HS-5 (cell line): ENCODE measurements at places on chromosomes 4 and X.

DNA sequence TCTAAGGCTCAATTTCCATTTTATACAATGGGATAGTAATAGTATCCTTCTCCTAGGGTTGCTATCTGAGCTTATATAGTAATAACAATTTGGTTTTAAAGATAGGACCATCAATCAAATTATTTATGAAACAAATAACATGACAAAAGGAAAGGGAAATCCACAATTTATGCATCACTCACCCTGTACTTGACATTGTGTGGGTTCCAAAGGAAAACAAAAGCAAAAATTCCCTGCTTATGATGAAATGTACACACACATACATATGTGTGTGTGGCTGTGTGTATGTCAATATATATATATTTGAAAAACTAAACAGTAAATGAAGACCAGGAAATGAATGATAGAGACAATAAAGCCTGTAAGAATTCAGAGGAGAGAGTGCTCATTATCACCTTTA, 2.9 kb upstream of the TNIP3 start:
- no peak for DNase-seq

GRCh38 chr4:48017108-48017571, 568 bp downstream of the NIPAL1 start:
- peak; percentile 38 for DNase-seq

DNA sequence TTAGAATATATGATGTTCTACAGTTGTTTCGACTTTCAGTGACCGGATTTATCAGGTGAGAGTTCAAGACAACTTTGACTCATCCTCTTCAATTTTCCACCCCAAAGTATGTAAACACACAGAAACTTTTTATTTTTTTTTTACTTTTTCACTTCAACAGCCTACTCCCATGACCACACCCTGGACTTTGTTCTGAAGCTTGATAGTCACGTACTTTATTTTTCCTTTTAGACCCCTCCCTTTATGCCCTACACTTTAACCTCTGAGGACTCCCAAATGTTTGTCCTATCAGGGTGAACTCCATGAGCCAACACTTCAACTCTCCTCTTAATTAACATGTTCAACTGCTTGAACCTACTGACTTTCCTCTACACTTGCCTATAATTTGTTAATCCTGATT, 2.5 kb upstream of the DDX60 start:
- DNase-seq, result no peak

- no peak for DNase-seq
Measured at GRCh38 chr4:71648923-71649322, 135.0 kb downstream of the GC start.

GRCh38 chr4:184765473-184766340, 31.8 kb upstream of the CENPU start:
- DNase-seq, result no peak

DNA sequence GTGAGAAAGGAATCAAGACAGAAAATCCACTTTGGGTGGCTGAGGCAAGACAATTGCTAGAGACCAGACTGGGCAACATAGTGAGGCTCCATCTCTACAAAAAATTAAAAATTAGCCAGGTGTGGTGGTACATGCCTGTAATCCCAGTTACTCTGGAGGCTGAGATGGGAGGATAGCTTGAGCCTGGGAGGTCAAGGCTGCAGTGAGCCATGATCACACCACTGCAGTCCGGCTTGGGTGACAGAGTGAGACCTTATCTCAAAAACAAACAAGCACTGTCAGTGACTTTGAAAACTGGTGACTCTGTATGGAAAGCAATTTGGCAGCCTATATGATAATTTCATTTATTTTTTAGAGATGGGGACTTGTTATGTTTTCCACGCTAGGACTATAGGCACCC, 2.3 kb upstream of the ELOVL6 start:
- no peak for DNase-seq

DNA sequence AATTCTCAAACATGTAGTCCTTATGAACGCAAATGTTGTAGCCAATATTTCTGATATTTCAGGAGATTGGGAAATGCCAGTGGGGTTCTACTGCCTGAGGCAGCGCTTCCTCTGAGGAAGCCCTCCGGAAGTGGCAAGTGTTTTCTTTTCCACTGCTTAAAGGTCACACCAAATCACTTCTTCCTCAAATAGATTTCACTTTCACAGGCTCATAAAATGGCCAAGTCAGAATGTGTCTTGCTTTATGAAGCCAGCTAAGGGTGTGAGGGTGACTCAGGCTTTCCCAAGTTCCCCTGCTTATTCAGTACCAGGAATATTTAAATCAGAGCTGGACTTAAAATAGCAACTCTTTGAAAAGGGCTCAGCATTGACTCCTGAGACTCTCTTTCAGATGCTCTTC, 514.2 kb upstream of the DIPK2B start:
- peak; percentile 63 for DNase-seq

DNA sequence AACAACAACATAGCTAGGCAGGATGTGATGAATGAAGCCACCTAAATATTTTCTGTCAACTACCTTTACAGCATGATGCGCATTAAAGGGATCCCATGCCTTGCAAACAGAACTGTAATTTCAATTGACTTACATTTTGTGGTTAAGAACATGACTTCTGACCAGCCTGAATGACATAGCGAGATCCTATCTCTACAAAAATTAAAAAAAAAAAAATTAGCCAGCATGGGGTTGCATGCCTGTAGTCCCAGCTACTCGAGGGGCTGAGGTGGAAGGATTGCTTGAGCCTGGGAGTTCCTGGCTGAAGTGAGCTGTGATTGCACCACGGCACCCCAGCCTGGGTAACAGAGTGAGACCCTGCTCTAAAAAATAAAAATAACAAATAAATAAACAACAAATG, 680.6 kb downstream of the IQCM start:
- DNase-seq, result no peak

GRCh38 chr4:98030059-98030458, 113.2 kb downstream of the STPG2 start:
- no peak for DNase-seq

- DNase-seq, result no peak
Measured at GRCh38 chrX:29903360-29903759, 312.0 kb upstream of the MAGEB2 start.

GRCh38 chr4:172776203-172776861, 392.3 kb upstream of the GALNT7 start:
- DNase-seq, result no peak

- no peak for DNase-seq
Measured at GRCh38 chr4:184896868-184897715, 71.3 kb upstream of the ACSL1 start.

GRCh38 chrX:6026980-6027379, 201.7 kb downstream of the NLGN4X start:
- DNase-seq, result no peak

DNA sequence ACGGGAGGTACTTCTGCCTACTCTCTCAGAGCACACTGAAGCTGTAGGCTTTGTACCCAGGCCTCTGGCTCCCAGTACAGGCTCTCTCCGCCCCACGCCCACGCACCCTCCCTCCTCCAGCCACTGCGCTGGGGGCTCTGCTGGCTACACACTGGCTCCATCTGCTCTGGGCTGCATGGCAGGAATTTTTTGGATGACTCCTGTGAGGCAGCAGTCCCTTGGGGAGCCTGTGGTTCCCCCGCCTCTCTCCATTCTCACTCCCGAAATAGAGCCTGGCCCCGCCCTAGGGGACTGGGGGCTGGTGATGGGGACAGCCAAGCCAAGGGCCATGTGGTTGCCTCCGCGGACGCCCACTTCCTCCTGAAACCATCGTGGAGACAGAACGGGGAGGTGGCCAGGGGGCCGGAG, 58.1 kb upstream of the ADRA2C start:
- no peak for DNase-seq

DNA sequence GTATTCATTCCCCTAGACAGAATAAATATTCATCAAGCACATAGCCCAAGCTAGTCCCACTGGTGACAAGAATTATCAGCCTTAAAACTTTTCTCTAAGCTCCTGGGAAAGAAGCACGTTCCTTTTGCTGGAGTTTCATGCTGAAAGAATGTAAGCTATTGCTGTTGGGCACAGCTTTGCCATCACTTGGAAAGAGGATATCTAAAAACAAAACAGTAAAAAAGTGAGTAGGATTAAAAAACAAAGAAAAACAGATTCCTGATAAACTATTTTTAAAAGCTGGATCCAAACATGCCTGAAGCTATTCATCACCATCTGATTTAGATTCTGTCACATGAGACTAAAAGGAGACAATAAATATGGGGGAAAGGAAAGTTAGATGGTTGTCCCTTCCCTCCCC, 176.8 kb downstream of the SCFD2 start:
- DNase-seq, result peak; percentile 5

DNA sequence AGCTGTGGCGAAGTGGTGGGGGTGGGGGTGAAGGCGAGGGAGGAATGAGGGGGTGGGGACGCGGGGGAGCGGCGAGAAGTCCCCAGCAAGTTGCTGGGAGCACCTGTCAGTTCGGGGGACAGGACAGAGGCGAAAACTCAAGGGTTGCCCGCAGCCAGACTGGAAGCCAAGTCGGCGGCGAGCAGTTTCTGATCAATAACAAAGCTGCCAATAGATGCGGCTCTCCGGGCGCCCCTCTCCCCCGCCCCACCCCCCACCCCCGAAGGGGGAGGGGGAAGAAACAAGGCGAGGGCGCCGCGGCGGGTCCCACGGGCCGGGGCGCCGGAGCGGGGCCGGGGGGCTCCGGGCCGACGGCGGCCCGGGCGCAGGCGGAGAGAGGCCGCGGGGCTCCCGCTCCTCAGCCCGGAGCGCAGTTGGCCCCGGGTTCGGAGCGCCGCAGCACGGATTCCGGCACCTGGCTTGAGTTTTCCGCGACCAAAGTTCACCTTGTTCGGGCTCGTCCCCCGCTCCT, 379 bp downstream of the PDGFC start:
- DNase-seq, result no peak

- no peak for DNase-seq
Measured at GRCh38 chrX:124737771-124738170, 391.4 kb downstream of the SH2D1A start.

DNA sequence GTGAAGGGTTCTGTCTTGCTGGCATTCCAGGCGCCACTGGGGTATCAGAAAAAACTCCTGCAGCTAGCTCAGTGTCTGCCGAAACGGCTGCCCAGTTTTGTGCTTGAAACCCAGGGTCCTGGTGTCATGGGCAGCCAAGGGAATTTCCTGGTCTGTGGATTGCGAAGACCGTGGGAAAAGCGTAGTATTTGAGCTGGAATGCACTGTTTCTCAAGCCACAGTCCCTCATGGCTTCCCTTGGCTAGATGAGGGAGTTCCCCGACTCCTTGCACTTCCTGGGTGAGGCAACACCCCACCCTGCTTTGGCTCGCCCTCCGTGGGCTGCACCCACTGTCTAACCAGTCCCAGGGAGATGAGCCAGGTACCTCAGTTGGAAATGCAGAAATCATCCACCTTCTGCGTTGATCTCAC, 40.1 kb downstream of the NOP14 start:
- no peak for DNase-seq

- no peak for DNase-seq
Measured at GRCh38 chr4:86895692-86896488, 3.7 kb upstream of the C4orf36 start.

DNA sequence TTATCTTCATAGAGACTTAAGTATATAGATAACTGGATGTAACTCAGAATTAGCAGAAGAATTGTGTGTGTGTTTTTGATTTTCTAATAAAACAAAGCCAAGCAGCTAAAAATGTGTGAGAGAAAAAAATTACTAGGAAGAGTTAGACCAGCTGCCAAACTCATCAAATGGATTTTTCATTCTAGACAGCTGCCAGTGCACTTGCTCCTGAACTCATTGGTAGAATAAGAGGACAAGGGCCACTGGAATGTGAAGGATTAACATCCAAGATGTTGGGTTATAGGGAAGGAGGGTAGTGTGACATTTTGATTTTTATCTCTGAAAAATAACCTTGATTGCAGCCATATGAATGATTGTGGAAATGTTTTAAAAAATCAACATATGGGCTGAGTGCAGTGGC, 49.7 kb downstream of the EGF start:
- DNase-seq, result no peak

DNA sequence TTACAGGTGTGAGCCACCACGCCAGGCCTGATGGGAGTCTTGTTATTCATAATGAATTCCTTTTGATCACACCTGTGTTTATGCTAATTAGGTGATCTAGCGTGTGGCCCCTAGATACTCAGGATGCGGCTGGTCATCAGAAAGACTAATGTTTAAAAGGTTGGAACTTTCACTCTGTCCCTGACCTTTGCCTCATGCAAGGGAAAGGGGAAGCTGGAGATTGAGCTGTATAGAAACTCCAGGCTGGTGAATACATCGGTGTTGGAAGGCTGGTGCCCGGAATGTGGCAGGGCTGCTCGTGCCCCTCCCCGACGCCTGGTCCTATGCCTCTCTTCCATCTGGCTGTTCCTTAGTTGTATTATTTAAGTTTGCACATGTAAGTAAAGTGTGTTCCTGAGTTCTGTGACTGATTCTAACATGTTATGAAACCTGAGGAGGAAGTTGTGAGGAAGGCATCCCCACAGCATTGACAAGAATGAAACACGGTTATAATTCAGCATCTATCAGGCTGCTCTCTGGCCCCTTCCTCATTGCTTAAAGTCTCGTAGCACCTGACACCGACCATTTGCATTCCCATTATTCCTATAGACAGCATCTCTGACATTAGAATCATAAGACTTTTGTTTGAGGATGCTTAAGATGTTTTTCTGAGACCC, 28.9 kb downstream of the CASP3 start:
- no peak for DNase-seq

DNA sequence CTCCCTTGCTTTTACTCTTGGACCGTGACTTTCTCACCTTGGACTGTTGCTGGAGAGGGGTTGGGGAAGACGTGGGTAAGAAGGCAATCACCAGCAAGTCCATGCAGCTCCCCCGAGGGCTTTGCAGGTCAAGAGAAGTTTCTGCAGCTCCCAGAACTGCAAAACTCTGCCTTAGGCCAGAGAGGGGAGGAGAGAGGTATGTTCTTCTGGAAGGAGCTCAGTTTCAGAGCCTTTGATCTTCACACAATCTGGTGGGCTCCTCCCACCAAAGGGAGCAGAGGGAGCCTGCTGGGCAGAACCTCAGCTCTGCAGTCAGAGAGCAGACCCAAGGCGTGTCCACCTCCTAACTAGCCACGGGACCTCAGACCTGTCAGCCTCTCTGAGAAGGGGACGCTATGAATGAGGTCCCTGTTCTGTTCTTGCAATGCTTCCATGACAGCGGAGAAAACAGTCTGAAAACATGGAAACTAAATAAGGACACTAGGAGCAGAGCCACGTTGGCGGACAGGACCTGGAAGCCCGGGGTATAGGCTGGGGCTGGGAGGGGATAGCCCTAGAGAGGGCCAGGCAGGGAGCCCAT, 92.8 kb downstream of the EVC2 start:
- no peak for DNase-seq

GRCh38 chr4:139266583-139267257, 13.3 kb downstream of the MGARP start:
- peak; percentile 68 for DNase-seq

- DNase-seq, result no peak
Measured at GRCh38 chr4:56218230-56218895, 168.9 kb downstream of the AASDH start.

DNA sequence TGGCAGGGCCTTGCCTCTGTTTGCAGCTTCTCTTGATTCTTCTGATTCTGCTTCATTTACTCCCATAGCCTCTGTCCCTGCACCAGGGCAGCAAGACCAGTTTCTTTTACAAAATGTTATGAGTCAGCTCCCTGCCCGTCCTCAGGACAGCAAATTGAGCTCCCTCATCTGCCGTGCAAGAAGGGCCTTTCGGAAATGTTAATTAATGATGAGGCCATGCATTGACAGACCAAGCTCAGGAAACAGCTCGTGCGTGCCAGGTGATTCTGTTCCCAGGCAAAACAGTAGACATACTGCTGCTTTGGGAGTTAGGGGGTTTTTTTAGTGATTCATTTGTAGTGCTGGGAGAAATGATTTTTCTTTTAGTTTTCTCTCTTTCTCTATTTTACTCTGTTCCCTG, 231.7 kb downstream of the FBXW7 start:
- no peak for DNase-seq

- DNase-seq, result no peak
Measured at GRCh38 chr4:15894393-15894792, 44.1 kb downstream of the FGFBP1 start.
